ENCODE measurements at places on chromosomes 2 and 18. TPM values are rescaled to one million over a fixed set of nuclear protein-coding genes. Genes with fewer than 3 reads are reported as not detected.

DNA sequence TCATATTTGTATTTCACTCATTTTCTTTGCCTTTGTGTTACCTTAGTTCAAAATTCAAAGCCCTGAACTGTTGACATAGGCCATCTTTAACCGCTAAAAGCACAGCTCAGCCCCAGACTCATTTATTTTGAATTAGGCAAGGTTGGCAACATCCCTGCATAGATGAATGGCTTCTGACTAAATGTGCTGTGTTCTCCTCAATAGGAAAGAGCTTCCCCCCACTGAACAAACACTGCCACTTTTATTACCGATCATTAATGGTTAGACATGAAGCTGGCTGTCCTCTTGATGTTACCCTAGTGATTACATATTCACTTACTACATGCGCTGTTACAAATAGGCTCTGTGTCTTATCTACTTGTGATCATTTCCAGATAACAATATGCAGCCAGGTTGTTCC lies 170.7 kb downstream of the ADCYAP1 start:
- no peak for DNase-seq

GRCh38 chr2:127140538-127140937 lies 33.6 kb upstream of the BIN1 start:
- DNase-seq = no peak

DNA sequence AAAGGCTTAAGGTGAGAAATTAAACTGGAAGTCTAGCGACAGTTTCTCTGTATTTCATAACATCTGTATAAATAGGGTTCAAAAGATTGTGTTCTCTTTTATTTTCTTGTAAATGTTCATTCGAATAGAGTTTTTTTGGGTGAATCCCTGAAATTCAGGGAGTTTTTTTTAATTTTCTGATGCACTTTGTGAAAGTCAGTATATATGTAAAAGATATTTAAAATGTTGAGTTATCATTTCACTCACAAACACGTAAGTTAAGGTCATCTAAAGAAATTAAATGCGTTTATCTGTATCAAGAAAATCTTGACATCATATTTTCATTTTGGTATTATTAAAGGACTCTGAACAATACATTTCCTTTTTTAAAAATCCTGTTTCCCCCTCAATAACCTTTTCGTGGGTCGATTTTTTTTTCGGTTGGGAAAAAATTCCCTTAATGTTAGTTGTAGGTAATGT lies 3.4 kb downstream of the SP9 start:
- DNase-seq = no peak

DNA sequence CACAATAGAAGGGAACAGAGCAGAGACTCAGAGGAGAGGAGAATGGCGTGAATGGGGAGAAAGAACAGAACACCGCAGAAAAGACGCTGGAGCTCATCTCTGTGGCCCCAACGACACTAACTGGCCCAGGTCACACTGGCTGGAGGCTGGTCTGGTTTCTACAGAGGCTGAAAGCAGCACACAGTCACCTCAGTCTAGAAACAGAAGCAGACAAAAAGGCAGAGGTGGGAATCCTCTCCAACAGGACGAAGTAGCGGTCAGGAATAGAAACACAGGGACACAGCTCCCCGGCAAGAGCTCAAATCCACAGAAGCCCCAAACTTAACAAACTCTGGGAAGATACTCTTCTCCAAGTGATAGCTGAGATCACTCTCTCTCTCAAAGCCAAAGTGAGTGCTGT lies 9.2 kb downstream of the SLC66A2 start:
- peak; percentile 16 for DNase-seq

- peak; percentile 4 for DNase-seq
Observed at GRCh38 chr2:240601831-240602160, 15.3 kb downstream of the CAPN10 start.

DNA sequence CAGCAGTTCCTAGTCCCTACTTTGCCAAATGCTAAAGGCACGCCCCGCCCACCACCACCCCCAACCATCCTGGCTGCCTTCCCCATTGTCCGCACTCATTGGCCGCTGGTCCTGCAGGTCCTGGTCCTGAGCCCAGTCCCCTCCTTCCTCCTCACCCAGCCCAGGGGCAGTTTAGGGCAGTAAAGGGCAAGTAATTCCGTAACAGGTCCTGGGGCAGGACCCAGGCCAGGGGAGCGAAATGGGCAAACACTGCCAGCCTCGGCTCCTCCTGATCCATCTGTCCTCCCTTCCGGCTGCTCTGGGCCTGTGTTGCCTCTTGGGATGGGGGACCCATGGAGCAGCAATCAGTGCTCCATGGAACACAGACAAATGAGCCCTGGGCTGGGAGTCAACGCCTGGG lies 6.1 kb downstream of the ADCY3 start:
- DNase-seq = no peak

GRCh38 chr2:38093527-38094165 lies 17.7 kb upstream of the CYP1B1 start:
- no peak for DNase-seq

- DNase-seq = no peak
Observed at GRCh38 chr18:30889519-30890301, 152.8 kb downstream of the DSC3 start.

DNA sequence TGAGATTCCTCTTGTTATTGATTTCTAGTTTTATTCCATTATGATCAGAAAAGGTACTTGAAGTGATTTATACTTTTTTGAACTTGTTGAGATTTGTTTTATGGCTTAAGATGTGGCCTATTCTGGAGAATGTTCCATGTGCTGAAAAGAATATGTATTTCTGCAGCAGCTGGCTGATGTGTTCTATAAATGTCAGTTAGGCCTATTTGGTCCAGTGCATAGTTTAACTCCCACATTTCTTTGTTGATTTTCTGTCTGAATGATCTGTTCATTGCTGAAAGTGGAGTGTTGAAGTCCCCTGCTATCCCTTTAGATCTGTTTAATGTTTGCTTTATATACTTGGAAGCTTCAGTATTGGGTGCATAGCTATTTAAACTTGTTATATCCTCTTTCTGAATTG lies 7.1 kb upstream of the OR6B2 start:
- DNase-seq = no peak

- no peak for DNase-seq
Observed at GRCh38 chr2:12637754-12638153, 79.0 kb upstream of the TRIB2 start.

- no peak for DNase-seq
Observed at GRCh38 chr2:224638301-224638823, 53.2 kb upstream of the CUL3 start.

GRCh38 chr18:48753691-48754090 lies 197.1 kb downstream of the SMAD7 start:
- DNase-seq = no peak

DNA sequence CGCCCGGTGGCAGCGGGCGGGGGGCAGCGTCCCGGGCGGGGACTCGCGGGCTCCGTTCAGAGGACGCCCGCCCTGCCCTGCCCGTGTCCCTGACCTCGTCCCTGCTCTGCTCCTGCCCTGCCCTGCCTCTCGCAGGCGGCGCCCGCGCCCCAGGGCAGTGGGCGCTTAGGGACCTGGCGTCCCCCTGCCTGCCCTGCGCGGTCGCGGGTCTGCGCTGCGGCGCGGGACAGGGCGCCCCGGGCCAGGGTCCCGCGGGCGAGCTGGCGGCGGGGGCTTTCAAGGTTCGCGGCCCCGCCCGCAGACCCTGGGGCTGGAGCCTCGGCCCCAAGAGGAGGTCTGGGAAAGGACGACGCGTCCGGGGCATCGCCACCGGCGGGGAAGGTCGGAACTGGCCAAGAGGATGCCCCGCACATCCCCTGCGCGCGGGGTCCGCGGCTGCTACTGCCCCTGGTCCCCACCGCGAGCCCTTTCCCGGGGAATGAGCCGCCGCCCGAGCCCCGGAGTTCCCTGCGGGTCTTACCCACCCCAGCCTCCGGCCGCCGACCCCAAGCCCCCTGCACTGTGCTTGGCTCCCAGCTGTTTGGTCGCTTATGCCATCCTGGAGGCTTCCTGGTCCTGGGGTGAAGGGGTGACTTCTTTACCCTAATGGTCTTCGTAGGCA lies 679 bp downstream of the RNF144A start:
- peak; percentile 55 for DNase-seq

Gene GAREM1
- total RNA-seq = 7.2 TPM

Gene FTCDNL1
- total RNA-seq = 25.7 TPM

Gene PLEKHH2
- total RNA-seq = 0.37 TPM

Gene MGAT4A
- 12.3 TPM for total RNA-seq

Gene ANKRD44
- 8.3 TPM for total RNA-seq

Gene HNRNPLL
- total RNA-seq = 22.4 TPM

Gene LRATD1
- 0.42 TPM for total RNA-seq

Gene TMSB10
- total RNA-seq = 181 TPM

Gene SLC4A5
- 5.7 TPM for total RNA-seq

Gene OTOF
- total RNA-seq = 0.34 TPM

Data from psoas muscle (tissue), 8 donors.